Lower lobe of right lung (tissue), 2 donors: ENCODE measurements at places on chromosomes 3 and 15.

DNA sequence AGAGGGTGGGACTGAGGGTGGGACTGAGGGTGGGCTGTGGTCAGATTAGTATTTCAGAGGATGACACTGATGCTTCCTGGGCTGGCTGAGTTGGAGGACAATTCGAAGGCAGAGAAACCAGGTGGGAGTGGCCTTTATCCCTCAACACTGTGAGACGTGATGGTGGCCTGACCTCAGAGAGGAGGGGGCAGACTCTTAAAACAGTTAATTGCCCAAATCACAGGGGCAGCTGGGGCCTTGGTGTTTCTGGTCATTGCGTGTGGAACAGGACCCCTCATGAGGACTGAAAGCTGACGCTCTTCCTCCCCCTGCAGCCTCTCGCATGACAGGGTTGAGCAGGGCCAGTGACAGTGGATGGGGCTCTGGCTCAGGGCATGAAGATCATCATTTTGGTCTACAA is 18.7 kb downstream of the DNASE1L3 start:
- no peak for DNase-seq

DNA sequence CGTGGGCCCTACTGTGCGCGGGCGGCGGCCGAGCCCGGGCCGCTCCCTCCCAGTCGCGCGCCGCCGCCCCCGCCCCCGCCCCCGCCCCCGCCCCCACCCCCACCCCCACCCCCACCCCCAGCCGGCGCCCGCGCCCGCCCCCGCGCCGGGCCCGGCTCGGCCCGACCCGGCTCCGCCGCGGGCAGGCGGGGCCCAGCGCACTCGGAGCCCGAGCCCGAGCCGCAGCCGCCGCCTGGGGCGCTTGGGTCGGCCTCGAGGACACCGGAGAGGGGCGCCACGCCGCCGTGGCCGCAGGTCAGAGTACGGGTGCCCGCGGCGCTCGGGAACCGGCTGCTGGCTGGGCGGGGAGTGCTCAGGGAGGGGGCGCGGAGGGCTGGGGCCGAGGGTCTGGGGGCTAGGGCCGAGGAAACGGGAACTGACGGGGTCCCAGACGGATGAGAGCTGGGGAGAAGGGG is 1.1 kb upstream of the PPARG start:
- peak; percentile 70 for DNase-seq

GRCh38 chr15:85383470-85384148 is 3.2 kb downstream of the AKAP13 start:
- no peak for DNase-seq

GRCh38 chr15:63374686-63375520 is 6.7 kb downstream of the CA12 start:
- peak; percentile 71 for DNase-seq

- no peak for DNase-seq
Observed at GRCh38 chr3:61601831-61602230, 40.5 kb downstream of the PTPRG start.

DNA sequence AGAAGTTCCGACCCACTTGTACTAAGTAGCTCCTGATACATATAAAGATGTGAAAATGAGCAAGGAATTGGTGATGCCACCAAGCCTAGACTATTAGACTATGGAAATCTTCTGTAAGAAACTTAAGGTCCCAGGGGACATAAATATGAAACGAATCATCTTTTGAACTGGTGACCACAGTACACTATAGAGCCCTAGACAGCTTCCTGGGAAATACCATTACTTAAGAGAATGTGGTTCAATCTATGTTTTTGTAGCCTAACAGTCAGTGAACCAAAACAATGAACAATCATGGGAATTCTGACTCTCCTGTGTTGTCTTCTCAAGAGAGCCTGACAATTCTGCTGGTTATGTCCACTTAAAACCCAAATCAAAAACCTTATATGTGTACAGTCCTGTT is 191.6 kb downstream of the GREM1 start:
- no peak for DNase-seq

GRCh38 chr3:192991356-192991755 is 73.7 kb upstream of the MB21D2 start:
- DNase-seq = no peak

- no peak for DNase-seq
Observed at GRCh38 chr3:196189566-196190347, 21.4 kb downstream of the ZDHHC19 start.

DNA sequence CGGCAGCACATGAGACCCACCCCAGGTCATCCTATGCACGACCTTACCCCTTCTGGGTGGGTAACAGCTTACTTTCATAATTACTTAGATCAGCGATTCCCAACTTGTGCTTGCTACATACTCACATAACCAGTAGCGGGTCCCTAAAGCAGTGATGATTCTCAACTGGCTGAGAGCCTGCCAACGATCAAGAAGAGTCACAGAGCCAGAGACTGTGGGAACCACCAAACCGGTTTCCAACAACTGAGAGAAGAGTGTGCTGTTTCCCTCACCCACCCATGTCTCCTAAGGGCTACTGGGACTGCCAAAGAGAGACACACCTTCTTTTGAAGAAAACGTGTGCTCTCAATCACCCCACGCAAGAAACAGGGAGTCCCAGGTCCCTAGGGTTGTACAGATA is 12.0 kb upstream of the XXYLT1 start:
- no peak for DNase-seq

- no peak for DNase-seq
Observed at GRCh38 chr3:31858439-31858838, 122.6 kb downstream of the OSBPL10 start.

DNA sequence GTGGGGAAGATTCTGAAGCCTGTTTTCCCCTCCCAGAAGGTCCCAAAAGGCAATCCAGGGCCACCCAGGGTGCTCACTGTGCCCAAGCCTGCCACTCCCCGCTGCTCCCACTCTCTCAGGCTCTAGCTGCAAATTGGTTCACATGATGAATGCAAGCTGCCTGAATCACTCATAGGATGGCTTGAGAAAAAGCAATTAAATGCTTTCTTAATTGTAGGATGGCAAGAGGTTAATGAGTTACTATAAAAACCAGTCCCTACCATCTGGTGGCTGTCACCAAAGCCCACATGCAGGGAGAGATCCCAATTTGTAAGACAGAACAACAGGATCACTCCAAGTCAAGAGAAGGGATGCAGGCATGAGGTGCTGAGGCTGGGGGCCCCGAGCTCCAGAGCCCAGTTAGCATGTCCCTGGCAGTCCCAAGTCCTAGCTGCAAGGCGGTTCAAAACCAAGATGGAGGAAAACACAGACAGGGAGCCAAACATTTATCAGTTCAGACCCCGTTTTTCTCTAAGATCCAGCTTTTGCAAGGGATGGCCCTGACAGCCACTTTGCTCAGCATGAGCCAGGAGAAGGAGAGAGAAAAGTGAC is 207.1 kb downstream of the UACA start:
- DNase-seq = no peak

DNA sequence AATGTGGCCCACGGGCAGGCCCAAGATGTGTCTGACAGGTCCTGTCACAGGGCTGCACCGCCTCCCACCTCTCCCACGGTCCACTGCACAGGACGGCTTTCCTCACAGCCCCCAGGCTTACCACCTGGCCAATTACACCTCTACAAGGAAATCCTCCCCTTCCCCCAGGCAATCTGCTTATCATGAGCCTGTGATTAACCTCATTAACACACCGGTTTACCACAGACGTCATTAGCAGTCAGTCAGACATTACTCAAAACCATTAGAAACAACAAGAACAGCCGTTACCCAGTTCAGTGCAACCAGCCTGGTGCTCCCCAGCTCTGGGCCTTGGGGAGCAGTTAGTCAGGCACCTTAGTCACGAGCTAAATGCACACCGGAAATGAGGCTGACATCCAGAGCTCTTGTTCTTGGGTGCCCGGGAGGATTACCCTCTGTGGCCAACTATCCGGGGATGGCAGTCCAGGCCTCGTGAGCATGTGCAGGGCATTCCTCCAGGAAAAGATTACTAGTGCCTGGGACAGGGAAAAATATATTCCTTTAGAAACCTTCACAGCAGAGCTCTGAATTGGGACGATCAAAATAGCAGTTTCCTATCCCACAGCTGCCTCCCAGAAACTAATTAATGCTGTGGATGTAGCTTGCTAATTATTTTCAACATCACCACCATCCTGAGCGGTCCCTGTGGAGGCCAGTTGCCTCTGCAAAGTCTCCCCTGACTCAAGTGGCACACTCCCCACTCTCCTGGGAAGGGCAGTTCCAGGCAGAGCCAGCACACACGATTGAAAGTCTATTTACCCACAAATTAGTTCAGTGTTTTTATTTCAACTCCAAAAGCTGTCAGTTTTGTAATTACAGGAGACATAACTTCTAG is 117.4 kb upstream of the ZBED2 start:
- no peak for DNase-seq

DNA sequence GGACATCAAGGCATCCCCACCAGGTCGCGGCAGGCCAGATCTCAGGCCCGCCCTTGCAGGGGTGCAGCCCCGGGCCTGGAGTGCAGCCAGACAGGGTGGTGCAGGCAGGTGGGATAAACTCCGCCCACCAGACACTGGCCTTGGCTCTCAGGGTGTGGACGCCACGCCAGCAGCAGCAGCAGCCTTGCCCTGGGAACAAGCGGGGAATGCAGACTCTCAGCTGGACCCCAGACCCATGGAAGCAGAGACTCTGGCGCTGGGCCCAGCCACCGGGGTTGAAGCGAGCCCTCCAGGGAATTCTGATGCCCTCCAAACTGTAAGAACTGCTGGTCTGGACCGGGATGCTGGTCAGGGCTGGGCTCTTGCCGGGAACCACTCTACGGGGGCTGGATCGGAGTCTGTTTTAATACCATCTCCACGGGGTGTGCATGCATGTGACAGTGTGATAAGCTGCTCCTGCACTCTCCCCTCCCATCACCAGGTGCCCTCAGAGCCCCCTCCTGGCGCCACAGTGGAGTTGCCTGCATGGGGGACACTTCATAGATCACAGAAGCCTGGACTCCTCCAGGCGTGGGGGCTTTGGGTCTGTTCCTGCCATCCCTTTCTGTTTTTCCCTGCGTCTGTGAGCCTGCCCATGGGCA is 142.7 kb downstream of the NSMCE3 start:
- peak; percentile 36 for DNase-seq

DNA sequence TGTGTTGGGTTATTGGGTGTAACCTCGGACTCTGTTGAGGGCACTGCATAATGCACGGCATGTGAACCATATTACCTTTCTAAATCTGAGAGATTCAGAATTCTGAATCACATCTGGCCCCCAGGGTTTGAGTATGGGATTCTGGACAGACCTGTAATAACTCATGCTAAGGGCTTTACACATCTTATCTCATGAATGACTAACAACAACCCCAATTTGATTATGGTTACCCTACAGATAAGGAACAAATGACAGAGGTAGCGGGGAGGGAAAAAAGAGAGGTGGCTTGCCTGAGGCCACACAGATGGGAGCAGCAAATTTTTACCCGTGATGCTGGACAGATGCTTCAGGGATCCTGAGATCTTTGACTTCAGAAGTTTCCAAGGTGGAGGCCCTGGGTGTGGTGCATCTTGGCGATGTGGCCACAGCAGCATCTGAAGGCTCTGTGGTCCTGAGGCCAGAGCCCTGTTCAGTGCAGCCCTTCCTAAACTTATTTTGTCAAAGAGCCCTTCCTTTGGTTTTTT is 43.8 kb downstream of the POMGNT2 start:
- DNase-seq = no peak

DNA sequence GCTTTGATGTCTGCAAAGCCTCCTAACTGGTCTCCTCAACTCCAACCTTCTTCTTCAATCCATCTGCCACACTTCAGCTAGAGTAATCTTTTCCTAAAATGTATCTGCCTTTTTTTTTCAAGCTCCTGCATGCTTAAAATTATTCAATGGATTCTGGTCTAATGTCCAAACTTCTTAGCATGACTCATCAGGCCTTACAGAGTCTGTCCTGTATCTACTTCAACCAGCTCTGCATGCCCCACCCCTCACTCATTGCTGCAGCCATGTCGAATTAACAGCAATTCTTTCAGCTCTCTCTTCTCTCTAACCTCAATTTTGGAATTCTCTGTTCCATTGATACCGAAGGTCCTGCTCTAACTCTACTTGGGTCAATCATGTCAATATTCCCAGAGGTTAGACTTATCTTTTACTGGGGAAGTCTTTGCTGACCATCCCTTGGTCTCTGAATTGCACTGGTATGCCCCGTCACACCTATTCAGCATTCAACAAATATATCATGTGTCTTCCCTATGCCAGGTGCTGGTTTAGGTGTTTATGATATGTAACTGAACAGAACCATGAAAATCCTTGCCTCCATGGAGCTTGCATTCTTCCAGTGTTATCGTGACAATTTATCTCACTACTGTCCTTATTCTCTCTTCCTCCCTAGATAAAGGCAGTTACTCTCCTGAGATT is 88.5 kb upstream of the NANOGP8 start:
- DNase-seq = no peak

GRCh38 chr3:103662591-103662990 is 1227.8 kb downstream of the ZPLD1 start:
- DNase-seq = no peak

DNA sequence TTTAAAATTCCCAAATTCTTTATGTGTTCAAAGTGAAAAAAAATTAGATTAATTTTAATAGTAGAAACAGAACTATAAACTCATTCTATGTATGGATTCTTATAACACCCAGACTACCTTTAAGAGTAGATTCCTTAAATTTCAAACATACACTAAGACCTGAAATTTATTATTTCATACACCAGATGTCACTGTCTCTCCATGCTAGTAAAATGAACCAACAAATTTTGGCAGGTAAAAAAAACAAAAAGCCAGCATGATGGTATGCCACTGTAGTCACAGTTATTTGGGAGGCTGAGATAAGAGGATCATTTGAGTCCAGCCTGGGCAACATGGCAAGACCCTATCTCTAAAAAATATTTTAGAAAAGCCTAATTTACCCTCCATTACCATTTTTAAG is 461.3 kb upstream of the NAALADL2 start:
- DNase-seq = no peak

- DNase-seq = no peak
Observed at GRCh38 chr3:182978387-182978786, 2.0 kb downstream of the DCUN1D1 start.

GRCh38 chr15:74841891-74842373 is 1.0 kb downstream of the ULK3 start:
- no peak for DNase-seq

DNA sequence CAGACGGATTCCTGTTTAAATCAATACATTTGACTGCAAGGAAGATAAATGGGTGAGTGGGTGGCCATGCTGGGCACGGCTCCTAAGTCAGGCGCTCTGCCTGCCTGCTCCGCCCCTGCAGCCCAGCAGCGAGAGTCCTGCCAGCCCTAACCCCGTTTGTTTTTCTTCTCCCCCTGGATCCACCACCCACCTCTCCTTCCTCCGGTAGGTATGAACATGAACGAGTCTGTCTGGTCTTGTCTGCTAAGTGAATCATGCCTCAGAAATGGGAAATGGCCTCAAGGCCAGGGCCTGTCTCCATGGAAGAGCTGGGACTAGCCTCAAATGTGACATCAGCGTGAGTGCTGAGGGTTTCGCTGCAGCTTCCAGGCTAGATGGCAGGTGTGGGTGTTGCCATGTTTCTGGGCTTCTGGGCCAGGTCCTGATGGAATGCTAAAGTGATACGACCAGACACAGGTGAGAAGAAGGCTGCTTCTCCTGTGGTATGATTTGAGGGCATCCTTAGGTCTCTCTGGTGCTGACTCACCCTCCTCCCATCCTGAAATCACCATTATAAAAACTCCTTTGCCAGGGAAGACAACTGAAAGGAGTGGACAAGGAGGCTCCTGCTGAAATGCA is 5.6 kb upstream of the FEM1B start:
- DNase-seq = no peak
